ENCODE measurements at places on chromosomes 4 and X.

- DNase-seq, result no peak
These were observed 56.6 kb downstream of the LNX1 start for GRCh38 chr4:53534684-53535083.

DNA sequence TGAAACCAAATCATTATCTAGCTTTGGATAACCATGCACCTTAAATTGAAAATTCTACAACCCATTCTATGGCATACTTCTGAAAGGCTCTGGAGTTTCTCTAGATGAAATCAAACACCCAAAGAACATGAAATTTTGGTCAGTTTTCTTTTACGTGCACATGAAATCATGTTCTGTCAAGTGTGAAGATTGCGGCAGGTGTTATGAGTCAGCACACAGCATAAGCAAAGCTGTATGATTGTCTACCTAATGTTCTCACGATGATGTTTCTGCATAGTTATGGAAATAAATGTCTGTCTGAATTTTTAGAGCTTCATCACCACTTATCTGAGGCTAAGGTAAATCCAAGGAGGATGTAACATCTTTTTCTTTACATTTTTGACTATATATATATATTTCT is 495.3 kb downstream of the IL1RAPL1 start:
- no peak for DNase-seq

DNA sequence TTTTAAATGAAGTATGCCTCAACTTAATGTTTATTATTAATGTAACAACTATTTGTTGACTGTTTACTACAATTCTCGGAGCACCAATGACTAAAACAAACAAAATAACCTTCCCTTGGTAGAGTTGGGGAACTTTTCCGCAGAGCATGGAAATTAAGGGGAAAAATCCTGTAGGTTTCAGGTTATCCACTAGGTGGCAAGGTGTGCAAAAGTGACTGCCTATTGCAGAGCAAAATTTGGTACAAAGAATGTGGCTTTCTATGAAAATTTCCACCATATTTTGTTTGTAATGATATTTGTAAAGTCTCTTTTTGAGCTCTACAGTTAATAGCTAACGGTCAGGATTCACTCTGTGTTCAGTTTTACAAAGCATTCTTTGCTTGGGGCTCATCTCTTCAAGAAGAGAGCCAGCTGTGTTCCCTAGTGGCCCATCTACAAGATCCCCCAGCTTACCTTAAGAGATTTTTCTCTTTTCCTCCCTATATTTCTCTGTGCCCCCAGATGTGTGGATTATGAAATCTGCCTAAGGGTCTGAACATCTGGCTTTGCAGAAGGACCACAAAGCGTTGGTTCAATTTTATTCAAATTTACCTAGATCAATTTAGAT is 61.1 kb downstream of the FBXO8 start:
- no peak for DNase-seq

- no peak for DNase-seq
These were observed 505.0 kb downstream of the TECRL start for GRCh38 chr4:63904201-63904600.

- no peak for DNase-seq
These were observed 219.0 kb downstream of the CCNG2 start for GRCh38 chr4:77375866-77376607.

DNA sequence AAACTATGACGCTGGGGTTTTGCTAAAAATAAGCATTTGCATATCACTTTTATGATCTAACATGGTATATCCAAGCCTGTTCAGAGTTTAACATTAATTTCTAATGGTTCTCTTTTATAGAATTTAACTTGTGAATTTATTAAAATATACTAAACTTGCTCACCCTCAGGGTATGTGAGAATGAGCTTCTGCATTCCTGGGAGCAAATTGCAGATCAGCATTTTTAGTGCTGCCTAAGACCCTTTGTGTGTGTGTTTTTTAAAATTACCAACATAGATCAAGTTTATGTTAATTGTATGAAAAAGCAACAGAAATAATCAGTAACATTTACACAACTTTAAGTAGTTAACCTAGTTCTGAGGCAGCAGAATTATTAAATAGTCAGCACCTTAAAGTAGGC is 218.0 kb upstream of the AGA start:
- no peak for DNase-seq

- DNase-seq, result no peak
These were observed 224.4 kb downstream of the CLCN4 start for GRCh38 chrX:10381193-10381592.

DNA sequence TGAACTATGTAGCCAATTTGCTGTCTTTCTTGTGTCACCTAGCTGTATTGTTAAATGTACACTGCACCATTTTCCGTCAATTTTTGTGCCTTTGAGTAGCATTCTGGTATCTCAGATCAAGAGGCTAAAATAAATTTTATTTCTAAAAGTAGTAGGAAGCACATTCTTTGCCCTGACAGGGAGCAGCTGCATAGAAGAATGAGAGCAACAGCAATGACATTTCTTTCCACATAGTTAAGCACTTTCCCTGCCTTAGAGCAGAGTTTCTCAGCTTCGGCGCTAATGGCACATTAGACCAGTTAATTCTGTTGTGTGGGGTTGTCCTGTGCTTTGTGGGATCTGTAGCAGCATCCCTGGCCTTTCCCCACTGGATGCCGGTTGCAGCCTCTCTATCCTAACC is 173.9 kb downstream of the CHIC2 start:
- DNase-seq, result no peak

GRCh38 chrX:45324941-45325340 is 124.3 kb upstream of the DIPK2B start:
- DNase-seq, result no peak

GRCh38 chrX:42149281-42149680 is 225.9 kb upstream of the CASK start:
- DNase-seq, result no peak

- DNase-seq, result no peak
These were observed 25.0 kb upstream of the BCORL1 start for GRCh38 chrX:129957241-129958082.

GRCh38 chrX:150406596-150406995 is 43.5 kb downstream of the MAMLD1 start:
- no peak for DNase-seq

GRCh38 chr4:107252571-107252970 is 216.5 kb upstream of the DKK2 start:
- no peak for DNase-seq
